Renal pelvis (tissue), 12 donors: ENCODE measurements at places on chromosomes 4 and X. TPM values are rescaled to one million over a fixed set of nuclear protein-coding genes. Genes with fewer than 3 reads are reported as not detected.

The ZAR1 gene
- polyA plus RNA-seq, result 0.16 TPM

GRCh38 chr4:109947457-109947856 lies 34.8 kb downstream of the EGF start:
- no peak for DNase-seq

- DNase-seq, result no peak
These were observed 22.9 kb upstream of the CASK start for GRCh38 chrX:41946235-41946634.

DNA sequence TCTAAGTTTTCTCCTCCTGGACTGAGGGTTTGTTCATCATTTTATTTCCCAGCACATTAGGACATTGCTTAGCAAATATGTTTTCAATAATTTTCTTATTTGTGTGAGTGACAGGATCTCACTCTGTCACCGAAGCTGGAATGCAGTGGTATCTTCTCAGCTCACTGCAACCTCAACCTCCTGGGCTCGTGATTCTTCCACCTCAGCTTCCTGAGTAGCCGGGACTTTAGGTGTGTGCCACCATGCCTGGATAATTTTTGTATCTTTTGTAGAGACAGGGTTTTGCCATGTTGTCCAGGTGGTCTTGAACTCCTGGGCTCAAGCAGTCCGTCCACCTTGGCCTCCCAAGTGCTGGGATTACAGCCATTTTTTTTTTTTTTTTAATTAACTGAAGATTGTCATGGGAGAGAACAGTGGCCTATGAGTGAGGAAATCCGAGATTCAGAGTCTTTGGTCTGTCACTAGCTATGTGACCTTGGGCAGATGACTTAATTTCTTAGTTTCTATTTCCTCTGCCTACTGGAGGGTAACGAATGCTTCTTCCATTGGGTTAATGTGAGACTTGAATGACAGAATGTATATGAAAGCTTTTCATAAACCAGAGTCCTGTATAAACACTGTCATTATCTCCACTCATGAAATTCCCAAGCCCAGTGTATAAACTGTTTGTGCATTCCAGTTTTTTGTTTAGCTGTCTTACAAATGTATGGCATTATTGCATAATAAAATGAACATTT lies 23.9 kb downstream of the MOB1B start:
- peak; percentile 27 for DNase-seq

The UCP1 gene
- 0.15 TPM for polyA plus RNA-seq

The HOPX gene
- polyA plus RNA-seq, result 16.4 TPM

The ENAM gene
- 5.2 TPM for polyA plus RNA-seq

DNA sequence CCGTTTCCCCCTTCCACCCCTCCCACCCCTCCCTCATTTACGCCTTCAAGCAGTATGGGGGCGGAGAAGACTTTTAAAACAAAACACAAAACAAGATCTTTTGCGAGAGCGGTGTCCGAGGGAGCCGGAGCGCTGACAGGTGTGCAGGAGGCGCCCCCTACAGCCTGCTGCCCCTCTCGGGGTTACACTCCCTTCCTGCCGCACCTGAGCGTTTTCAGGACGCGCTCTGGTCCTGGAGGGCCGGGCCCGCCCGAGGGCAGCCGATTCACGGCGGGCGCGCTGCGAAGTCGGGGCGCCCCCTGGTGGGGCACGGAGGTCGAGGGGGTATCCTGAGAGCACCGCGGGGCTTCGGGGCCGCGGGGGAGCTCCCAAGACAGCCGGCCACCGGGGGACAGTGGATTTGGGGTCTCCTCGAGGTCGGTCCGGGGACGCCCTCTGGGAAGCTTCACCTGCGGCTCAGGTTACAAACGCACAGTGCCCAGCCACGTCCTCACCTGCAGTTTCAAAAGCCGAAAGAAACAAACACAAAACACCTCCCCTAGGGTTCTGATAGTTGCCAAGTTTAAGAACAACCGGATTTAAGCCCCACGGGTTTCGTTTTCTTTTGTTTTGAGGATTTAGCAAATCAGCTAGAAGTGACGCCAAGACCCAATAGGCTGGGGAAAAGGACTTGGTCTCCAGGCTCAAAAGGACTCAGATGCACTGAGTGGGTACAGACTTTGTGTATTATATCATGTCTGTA lies 8.0 kb upstream of the NEUROG2 start:
- no peak for DNase-seq

GRCh38 chrX:41634284-41634683 lies 54.5 kb upstream of the GPR34 start:
- no peak for DNase-seq

- DNase-seq, result no peak
These were observed 26.6 kb upstream of the SNCA start for GRCh38 chr4:89863533-89863932.
